ENCODE measurements at places on chromosomes 13 and 19.

- no peak for DNase-seq
These were observed 57.5 kb downstream of the ZAR1L start for GRCh38 chr13:32257649-32258048.

DNA sequence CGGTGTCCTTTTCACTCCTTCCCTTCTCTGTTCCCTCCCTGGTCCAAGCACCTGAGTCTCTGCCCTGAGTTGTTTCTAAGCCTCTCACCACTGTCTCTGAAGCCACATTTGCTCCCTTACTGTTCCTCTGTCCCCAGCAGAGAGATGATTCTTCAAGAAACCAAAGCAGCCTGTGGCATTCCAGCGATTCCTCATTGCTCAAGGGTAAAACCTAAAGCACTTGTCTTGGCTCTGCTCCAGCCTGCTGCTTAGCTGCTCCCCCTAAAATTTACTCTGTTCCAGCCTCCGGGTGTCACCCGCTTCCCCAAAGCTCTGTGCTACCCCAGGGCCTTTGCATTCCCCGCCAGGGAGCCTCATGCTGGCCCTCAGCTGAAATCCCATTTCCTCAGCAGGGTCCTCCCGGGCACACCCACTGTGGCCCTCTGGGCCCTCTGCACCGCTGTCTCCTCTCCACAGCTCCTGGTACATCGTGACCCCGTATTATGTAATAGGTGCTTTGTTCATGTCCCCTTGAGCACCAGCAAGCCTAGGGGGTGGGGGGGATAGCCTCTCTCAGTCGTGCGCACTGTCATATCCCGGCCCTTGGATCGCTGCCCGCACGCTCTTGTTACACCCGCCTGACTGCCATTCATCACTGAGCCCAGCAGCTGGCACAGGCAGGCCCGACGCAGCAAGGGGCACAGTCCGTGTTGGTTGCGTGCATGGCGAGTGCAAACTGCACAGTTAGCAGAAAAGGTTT lies 15.8 kb downstream of the TECR start:
- peak; percentile 67 for DNase-seq

DNA sequence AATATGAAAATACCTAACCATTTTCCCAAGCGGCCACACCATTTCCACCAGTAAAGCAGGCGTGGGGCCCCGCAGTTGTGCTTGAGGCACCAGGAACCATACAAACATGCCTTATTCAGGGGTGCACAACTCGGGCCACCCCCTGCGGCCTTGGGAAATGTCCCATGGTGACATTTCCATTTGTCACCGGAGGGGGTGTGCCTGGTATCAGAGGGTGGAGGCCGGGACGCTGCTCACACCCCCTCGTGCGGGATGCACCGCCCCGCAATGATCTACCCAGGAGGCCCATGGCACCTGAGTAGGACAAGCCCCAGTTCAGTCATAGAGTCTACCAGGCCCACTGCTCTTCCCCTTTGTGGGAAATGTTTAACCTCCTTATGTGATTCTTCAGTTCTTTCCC lies 218.8 kb downstream of the TEX29 start:
- DNase-seq: no peak

- DNase-seq: no peak
These were observed 1.7 kb upstream of the LYL1 start for GRCh38 chr19:13104360-13104847.

- no peak for DNase-seq
These were observed 21.2 kb downstream of the SAFB start for GRCh38 chr19:5644037-5644436.

GRCh38 chr19:30317403-30317802 lies 54.8 kb upstream of the ZNF536 start:
- no peak for DNase-seq

- DNase-seq: no peak
These were observed 75.4 kb downstream of the PTPRS start for GRCh38 chr19:5265260-5265659.

DNA sequence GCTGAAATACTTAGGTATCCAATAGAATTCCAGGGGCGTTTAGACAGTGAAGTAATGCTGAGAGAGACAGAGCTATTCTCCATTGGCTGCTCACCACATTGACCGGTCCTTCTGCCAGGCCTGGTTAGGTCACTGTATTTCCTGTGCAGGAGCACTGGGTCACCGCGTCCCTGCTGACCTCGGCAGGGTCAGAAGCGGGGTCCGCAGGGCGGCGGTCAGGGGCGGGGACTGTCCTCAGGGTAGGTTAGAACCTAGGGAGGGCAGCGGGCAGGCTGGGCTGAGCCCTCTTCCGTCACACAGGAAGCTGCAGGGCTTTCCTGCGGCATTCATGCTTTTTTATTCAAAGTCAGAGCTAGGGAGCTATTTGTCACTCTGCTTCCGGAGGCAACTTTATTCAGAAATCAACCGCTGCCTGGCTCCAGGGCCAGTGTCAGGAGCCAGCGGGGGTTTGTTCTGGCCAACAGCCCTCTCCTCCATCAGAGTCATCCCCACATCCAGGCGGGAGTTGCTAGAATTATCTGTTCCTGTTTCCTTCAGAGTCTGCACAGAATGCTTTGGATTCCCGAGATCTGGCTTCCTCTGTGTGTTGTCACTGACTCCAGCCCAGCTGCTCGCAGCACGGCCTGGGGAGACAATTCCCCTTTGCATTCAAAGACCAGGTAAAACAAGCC lies 81.2 kb upstream of the WASF3 start:
- DNase-seq: no peak

- no peak for DNase-seq
These were observed 468 bp downstream of the S1PR5 start for GRCh38 chr19:10516671-10517286.

DNA sequence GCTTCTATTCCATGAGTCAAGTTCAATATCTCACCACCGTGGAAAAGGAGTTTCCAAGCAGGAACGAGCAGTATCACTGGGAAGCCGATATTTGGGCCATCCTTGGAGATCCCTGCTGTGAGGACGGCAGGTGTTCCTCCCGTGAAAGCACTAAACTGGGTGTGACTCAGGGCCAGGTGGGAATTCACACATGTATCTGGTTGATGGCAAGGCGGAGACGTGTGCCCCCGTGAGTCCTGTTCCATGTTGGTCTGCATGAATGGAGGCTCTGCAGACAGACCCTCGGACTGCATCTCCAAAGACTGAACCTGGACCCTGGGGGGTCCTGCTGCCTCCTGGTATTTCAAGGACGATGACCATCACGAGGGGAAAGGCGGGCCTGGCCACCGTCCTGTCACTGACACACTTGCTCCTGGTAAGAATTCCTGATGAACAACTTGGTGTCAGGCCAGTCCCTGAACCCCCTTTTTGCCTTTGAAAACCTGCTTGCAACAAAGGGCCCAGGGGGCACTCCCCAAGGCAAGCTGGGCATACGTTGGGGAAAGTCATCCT lies 22.8 kb upstream of the GAS6 start:
- no peak for DNase-seq

DNA sequence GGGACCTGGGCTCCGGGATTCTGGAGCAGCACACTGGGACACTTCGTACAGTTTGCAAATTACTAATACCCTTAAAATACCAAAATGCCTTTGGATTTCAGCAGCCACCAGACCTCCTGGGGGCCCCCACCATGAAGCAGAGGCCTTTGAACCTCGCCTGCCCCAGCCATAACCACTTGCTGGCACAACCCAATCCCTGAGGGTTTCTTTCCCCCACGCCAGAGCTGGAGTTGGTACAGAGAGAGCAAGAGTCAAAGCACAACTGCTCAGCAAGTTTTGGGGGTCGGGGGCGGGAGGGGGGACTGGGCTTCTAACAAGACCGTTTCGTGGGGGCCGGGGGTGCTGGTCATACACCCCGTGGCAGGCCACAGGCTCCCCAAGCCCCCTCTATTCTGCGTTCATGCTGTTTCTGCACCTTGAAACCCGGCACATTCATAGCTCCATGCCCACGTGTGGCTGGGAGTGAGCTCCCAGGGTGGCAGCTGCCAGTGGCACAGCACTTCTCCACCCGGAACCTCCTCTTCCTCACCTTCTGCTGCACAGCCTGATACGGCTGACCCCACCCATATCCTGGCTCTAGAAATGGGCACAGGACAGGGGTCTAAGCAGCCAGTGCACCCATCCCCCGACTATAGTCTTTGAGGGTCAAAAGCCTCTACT lies 17.1 kb downstream of the PLEKHF1 start:
- DNase-seq: no peak

- no peak for DNase-seq
These were observed at the start of gene PCDH20 for GRCh38 chr13:61415749-61416148. Gene PCDH20 (minus strand): TSS chr13:61415849. CDS start chr13:61415158, 691 bp downstream.

DNA sequence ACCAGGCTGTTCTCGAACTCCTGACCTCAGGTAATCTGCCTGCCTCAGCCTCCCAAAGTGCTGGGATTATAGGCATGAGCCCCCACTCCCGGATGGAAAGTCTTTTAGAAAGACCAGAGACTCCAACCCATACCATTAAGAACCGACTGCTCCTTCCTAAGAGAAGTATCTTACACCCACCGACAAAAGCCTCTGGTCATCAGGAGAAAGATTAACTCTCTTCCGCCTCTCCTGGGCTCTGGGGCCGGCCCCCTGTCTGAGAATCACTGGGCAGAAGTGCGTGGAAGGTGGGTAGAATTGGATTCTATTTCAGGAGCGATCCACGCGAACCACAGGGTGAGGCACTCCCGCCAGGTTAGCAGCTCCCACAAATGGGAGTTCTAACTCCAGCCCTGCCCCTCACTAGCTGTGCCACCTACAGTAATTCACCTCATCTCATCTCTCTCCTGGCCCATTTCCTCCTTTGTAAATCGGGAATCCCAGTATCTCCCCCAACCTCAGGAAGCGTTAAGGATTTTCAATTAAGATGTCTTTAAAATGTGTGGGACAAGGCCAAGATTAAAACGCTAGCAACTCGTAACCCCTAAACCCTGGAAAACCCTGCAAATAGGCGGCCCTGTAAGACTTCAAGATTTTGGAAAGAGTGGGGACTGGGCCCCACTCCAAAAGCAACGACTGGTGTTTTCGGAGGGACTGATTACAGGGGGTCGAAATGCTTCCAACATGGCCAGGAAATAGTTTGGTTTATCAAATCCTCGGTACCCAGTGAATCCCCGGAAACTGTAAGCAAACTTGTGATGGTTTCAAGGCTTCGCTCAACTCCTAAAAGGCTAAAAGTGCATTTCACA lies 1.3 kb downstream of the HNRNPL start:
- no peak for DNase-seq

GRCh38 chr13:27270594-27271520 lies at the start of gene RASL11A:
Gene RASL11A (plus strand): TSS chr13:27270830. CDS start chr13:27270945, 115 bp downstream.
- DNase-seq: no peak

DNA sequence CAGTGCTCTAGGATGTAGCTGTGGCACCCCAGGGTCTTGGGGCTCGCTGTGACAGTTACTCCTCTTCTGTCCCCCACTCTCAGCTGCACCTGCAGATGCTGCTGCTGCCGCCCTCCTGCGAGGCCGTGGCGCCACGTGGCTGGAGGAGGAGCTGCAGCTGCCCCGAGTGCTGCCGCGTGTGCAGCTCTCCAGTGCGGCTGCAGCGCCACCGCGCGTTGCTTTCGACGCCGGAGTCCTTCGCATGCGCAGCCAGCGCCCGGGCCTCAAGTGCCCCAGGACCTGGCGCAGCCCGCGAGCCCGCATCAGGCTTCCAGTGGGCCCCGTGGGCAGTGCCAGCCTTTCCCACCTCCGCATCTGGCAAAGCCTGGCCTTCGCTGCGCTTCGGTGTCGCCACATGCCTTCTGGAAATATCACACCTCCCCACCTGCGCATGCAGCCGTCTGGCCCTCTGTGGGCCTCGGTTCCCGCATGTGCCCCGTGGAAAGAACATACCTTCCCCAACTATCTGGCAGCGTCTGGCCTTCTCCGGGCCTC lies 692 bp upstream of the ZNF580 start:
- no peak for DNase-seq

GRCh38 chr13:113927661-113928581 lies 46.0 kb downstream of the C13orf46 start:
- no peak for DNase-seq

GRCh38 chr13:21061029-21061763 lies at the start of gene LATS2:
Gene LATS2 (minus strand): TSS chr13:21061586. CDS start chr13:21046026, 15,560 bp downstream.
- no peak for DNase-seq

GRCh38 chr13:41658057-41658661 lies 200.8 kb downstream of the RGCC start:
- no peak for DNase-seq

DNA sequence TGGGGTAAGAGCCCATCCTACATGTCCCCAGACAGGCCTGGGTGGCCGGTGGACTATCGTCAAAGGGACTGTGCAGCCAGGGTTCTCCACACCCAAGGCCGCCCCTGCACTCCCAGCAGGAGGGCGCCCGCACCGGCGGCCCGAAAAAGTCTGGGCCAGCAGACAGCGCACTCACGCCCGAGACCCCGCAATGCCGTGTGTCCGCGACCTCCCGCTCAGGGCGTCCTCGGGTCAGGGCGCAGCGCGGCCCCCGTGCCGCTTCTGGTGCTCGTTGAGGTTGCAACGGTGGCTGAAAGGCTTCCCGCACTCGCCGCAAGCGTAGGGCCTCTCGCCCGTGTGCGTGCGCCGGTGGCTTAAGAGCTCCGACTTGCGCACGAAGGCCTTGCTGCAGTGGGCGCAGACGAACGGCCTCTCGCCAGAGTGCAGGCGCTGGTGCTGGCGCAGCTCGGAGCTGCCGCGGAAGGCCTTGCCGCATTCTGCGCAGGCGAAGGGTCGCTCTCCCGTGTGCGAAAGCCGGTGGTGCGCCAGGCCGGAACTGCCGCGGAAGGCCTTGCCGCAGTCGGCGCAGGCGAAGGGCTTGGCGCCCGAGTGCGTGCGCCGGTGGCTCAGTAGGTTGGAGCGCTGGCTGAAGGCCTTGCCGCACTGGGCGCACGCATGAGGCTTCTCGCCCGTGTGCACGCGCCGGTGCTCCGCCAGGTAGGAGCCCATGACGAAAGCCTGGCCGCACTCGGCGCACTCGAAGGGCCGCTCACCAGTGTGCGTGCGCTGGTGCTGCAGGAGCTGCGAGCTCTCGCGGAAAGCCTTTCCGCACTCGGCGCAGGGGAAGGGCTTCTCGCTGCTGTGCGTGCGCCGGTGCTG lies 2.8 kb upstream of the A1BG start:
- DNase-seq: no peak

DNA sequence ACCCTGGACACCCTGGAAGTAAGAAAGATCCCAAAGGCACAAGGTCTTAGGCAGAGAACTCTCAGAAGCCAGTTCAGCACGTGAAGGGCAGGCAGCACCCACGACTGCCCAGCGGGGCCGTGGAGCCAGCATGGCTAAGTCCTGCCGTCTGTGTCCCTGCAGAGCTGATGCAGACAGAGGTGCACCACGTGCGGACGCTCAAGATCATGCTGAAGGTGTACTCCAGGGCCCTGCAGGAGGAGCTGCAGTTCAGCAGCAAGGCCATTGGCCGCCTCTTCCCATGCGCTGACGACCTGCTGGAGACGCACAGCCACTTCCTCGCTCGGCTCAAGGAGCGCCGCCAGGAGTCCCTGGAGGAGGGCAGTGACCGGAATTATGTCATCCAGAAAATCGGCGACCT lies 44.8 kb downstream of the PEX11G start:
- DNase-seq: no peak

Data from NCI-H2081 treated with DMSO at 0.1 percent for 48 hours (cell line).